ENCODE measurements at places on chromosomes 13 and 19.
A peak's percentile ranks its signal among the peaks of the same experiment; 100 is the strongest.

DNA sequence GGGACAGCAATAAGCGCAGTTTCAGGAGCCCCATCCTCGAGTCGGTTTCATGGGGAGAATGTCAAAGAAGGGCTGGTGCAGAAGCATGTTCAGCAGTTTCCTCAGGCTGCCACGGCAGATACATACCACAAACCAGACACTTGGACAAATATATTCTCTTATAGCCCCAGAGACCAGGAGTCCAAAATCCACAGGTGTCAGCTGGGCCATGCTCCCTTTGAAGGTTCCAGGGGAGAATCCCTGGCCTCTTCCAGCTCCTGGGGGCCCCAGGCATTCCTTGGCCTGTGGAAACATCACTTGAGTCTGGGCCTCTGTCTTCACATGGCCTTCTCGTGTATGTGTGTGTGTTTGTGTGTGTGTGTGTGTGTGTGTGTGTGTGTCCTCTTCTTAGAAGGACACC, 164.1 kb downstream of the UQCRFS1 start:
- DNase-seq, result no peak

GRCh38 chr13:76414320-76414719, 471.9 kb downstream of the KCTD12 start:
- no peak for DNase-seq

- DNase-seq, result no peak
Observed at GRCh38 chr13:97430296-97430695, 3.7 kb upstream of the RAP2A start.

GRCh38 chr19:4405977-4406376, 3.5 kb downstream of the CHAF1A start:
- no peak for DNase-seq

- DNase-seq, result no peak
Observed at GRCh38 chr19:5407356-5407755, 47.9 kb upstream of the ZNRF4 start.

- DNase-seq, result no peak
Observed at GRCh38 chr13:113939129-113939943, 34.5 kb downstream of the C13orf46 start.

GRCh38 chr13:26967119-26968038, 204.2 kb downstream of the USP12 start:
- no peak for DNase-seq

- DNase-seq, result no peak
Observed at GRCh38 chr13:52165411-52165810, 6.0 kb upstream of the NEK3 start.

DNA sequence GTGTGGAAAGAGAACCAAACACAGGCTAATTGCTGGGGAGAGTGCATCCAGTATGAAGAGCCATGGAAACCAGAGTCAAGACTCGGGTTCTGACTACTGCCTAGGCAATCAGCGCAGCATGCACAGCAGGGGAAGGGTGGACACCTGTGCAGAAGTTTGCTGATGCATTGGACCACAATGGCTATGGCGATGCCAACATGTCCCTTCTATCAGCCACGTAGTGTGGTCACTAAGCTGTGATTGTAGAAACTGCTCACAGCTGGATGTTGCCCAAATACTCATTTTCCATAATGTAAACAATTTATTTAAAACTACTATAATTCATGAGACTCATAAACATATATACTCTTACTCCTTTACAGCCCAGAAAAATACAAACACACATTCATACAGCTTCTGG, 1718.2 kb downstream of the EFNB2 start:
- no peak for DNase-seq

DNA sequence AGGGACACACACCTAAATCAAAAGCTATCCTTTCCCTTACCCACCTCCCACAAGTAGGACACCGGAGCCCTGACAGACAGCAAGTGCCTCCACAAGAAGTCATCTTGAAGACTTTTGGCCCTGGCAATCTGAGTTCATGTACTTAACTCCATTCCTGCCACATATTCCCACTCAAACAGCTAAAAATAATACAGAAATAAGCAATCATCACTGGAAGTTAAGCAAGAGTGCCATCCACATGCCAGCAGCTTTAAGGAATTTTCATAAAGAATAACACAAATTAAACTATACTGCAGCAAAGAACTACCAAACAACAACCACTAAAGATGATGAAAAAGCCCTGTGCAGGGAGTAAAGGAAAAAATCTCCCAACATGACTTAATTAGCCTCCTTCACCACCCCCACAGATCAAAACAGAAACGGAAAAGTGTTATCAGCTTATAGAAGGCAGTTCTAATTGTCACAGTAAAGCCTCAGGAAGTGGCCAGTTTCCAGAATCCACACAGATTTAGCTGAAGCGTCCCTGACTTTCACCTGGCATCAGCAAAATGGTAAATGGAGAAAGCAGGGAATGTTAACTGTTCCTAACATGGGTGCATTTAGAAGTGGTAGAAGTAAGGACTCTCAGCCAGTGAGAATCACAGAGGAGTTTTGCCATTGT, 343.9 kb downstream of the TBC1D4 start:
- no peak for DNase-seq

- DNase-seq, result no peak
Observed at GRCh38 chr13:69921156-69921555, 186.5 kb upstream of the ATXN8OS start.

- no peak for DNase-seq
Observed at GRCh38 chr19:46616631-46617322, 8.1 kb downstream of the PTGIR start.

DNA sequence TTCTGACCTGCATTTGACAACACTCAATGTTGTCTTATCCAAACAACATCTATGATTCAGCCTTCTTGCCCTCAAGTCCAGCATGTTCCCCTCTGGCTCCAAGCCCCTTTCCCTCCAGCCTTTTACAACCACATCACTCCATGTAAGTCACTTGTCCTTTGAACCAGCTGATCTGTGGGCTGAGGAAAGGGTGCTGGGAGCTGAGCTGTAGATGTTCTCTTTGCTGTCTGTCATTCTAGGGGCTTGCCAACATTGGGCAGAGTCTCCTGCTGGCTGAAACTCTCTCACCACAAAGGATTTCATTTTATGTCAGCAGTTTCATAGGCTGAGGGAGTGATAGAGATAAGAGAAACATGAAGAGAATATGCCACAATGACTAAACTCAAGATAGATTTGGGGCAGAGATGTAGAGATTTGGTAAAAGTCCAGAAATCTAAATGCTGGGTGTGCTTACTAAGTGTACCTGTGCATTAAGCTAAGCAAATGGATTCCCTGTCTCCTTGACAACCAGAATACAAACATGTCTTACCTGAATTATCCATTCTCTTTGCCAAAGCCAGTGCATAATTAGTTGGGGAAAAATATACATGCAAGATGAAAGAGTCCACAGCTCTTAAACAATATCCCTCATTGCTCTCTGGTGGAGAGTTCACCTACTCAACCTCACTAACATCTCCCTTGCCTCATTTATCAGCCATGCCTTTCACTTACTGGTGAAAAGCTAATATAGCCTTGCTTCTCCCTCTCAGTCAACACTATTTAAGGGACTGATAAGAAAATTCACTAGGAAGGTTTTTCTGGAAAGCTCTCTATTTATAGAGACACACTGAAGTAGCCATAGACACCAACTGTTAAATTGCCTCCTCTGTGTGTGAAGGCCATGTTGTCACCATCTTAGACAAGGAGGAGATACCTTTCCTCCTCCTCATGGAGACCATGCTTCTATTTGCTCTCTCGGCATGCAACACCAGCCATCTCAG, 175.5 kb upstream of the SERP2 start:
- DNase-seq, result no peak

DNA sequence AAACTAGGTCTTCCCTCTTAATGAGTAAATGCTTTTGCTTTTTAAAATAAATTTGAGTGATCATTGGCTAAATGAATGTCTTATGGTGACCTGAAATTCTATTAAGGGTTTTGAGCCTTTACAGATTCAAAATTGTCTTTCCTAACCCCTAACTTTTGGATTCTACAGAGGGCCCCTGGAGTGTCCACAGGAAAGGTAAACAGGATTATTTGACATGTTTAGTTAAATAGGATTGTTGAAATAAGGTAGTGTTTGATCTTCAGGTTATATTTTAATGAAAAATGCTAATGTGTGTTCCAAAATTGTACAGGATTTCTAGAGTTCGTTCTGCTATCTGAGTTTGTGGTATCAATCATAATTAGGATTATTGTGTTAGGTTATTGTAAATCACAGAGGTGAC, 55.9 kb upstream of the GJB6 start:
- no peak for DNase-seq

- peak; percentile 56 for DNase-seq
Observed at GRCh38 chr19:15331419-15332310, 674 bp downstream of the BRD4 start.

DNA sequence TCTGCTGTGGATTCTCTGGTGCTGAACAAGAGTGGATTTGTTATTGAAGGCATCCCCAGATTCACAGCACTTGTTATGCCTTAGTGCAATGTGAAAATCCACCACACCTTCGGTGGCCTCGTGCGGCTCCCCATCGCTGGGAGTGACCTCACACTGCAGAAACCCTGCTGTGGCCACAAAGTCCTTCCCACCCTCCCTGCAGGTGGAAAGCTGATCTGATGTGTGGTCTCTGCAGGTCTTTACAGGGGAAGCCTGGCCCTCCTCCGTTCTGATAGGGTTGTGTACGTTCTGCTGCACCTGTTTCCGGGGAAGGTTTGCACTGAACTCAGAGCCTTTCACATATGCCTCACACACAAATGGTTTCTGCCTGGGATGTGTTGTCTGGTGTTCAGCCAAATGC, 5.0 kb downstream of the ZNF792 start:
- DNase-seq, result no peak

DNA sequence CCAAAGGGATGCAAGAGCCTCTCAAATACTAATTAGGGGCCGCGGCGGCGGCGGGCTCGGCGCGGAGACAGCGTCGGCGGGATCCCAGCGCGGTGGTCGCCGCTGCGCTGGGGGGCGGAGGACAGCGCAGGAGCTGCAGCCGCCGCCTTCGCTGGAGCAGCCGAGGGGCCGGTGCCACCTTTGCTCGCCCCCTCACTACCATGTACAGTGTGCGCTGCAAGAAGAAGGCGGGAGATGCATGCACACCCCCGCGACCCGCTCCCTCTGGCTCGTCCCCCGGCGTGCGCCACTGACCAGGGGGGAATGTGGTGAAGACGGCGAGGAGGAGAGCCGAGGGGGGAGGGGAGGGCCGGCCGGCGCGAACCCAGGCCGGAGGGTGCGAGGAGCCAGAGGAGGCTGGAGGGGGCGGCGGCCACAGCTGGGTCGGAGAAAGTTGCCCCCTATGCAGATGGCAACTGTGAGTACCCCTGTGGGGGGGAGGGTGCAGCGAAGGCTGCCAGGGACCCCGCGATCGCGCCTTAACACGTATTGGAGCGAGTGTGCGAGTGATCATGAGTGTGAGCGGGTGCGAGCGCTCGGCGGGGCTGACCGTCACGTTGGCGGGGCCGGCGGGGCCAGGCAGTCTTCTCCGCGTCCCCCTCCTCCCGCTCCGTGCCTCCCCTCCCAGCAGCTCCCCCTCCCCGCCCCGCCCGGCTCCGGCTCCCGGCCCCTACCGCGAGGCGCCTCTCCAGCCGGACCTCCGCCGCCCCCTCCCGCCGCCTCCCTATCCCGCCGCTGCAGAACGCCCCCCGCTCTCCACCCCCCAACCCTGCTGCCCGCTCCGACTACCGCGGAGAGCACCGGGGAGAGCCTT, 808 bp downstream of the SLITRK5 start:
- peak; percentile 12 for DNase-seq

DNA sequence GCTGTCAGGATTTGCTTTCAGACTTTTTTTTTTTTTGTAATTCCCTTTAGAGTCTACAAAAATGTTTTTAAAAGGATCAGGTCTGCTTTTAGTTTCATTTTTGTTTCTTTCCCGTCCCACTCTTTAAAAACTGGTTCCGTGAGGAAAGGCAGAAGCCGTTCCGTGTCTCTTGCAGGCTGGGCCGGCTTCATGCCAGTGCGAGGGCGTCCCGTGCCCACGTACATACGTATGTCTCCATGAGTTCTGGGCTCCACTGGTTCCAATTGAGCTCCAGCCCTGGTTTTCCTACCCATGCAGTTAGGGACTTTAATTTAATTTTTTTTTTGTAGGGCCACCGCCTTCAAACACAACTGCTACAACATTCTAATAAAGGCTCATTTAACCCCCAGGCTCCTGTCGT, 8.8 kb downstream of the TSSK6 start:
- DNase-seq, result no peak

GRCh38 chr19:42255766-42256745, 1.1 kb upstream of the ERF start:
- no peak for DNase-seq

DNA sequence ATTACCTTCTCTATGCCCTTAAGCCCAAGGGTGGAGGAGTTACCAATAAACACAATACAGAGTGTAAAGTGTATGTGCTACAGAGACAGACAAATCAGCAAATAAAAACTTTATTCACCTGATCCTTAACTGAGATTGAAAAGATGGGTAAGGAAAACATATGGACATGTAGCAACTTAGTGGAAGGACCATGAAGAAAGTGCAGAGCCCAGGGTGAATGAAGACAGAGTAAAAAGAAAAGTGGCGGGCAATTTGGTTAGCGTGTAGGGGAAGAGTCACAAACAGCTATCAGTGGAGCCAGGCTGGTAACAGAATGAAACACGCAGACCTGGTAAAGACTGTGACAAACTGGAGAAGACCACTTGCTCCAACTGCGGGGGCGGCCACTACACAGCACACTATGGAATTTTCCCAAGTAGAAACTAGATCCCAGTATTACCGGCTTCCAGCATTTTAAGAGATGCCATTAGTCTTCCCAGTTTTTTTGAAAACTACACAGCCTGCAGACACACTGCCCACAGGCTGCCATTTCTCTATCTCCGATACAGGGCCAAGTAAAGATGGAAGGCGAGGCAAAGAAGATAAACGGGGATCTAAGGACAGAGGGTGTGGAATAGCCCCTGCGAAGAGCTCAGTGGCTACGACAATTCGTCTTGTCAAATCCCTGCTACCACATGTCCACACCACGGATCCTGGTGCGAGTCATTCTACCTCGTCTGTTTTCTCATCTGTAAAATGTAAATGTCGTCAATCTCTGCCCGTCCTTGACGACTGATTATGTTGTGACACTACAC, 1.2 kb downstream of the UQCRFS1 start:
- DNase-seq, result no peak

DNA sequence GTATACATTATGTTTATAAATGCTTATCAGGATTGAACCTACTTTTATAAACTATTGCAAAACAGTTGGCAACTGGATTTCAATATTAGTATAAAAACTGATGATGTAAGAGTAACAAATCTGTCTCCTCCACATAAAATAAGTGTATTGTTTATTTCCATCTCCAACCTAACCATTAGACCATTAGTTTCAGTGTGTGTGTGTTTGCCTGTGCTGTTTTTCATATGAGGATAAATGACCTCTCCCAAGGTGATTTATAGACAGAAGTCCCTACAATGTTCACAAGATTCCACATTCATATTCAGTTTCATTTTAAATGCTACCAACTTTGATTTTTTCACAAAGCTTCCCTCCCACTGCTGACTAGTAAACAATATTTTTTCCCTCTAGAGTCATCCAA, 871.6 kb downstream of the PCDH9 start:
- no peak for DNase-seq
